ENCODE measurements at places on chromosomes 11 and 22. TPM values are rescaled to one million over a fixed set of nuclear protein-coding genes. Genes with fewer than 3 reads are reported as not detected.

- DNase-seq = no peak
Measured at GRCh38 chr11:75968021-75968625, 153.1 kb downstream of the UVRAG start.

DNA sequence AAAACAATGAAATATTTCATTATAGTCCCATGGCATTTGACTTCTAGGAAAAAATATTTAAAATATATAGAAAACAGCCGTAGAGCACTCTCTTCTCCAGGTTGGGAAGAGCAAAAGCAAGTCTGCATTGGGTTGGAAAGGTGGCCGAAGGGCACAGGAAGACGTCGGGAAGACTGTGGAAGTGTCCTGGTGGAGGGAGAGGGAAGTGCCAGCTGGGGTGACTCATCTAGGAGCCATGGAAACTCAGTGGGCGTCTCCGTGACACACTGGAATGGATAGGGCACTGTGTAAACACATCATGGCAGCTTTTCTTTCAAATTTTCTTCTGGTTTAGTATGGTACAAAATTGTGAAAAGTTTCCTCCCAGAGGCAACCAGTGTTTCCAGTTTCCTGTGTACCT is 12.7 kb downstream of the GTPBP1 start:
- no peak for DNase-seq

The POU2AF3 gene
- polyA plus RNA-seq = not detected

- DNase-seq = no peak
Measured at GRCh38 chr11:121199516-121199915, 93.1 kb upstream of the SC5D start.

The MPPED2 gene
- polyA plus RNA-seq = not detected

DNA sequence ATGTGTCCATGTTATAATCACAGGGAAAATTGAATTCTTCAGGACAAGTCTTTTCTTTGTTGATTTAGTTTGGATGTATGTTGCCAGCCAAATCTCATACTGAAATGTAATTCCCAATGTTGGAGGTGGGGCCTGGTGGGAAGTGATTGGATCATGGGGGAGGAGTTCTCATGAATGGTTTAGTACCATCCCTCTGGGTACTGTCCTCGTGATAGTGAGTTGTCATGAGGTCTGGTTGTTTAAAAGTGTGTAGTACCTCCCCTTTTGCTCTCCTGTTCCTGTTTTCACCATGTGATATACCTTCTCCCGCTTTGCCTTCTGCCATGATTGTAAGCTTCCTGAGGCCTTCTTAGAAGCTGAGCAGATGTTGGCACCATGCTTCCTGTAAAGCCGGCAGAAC is 100.3 kb downstream of the CCDC81 start:
- no peak for DNase-seq

The GALR3 gene
- not detected for polyA plus RNA-seq

- DNase-seq = no peak
Measured at GRCh38 chr11:90803831-90804230, 581.0 kb upstream of the CHORDC1 start.

The ME3 gene
- polyA plus RNA-seq = 15.8 TPM

- DNase-seq = no peak
Measured at GRCh38 chr22:46052801-46053562, 76.0 kb upstream of the WNT7B start.

DNA sequence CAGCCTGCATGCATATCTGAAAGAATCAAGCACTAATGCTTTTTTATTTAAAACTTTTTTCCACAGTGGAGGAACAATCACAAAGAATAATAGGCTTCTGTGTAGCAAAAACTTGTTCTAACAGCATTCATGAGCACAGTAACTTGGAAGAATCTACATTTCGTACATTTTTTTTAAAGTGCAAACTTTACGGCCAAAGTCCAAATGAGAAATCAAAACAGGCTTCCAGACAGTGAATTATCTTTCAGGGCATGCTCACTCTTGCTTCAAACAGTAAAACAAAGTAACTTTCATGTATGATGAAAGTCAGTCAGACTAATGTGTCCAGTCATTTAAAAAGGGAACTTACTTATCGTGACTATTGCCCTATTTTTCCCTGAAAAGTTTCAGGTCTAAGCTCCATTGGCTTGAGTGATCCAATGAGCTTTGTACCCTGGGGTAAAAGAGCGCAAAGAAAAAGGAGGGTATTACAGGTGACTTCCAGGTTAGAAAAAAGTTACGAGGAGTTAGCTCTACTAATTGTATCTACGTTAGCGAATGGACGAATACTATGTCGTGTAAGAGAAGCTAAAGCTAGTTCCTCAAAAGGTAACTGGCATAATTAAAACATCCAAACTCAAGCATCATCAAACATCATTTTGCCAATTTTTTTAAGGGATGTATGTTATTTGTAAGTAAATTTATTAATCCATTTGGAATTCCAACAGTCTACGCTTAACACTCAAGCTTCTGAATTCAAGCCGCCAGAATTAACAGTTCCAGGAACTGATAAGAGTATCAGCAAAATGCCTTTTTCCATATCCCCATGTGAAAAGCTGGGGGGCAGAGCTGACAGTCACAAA is 1.7 kb downstream of the PICALM start:
- no peak for DNase-seq

- DNase-seq = no peak
Measured at GRCh38 chr11:73467505-73467904, 91.3 kb downstream of the RELT start.

The SLC29A2 gene
- polyA plus RNA-seq = 0.48 TPM

The SYT12 gene
- 0.13 TPM for polyA plus RNA-seq

GRCh38 chr11:125807909-125808308 is 20.0 kb downstream of the PATE3 start:
- DNase-seq = no peak

The UCP3 gene
- 0.77 TPM for polyA plus RNA-seq

- no peak for DNase-seq
Measured at GRCh38 chr11:47918882-47919495, 61.4 kb upstream of the PTPRJ start.

The SLC15A3 gene
- 14.1 TPM for polyA plus RNA-seq

- DNase-seq = no peak
Measured at GRCh38 chr11:36131721-36132397, 157.4 kb downstream of the COMMD9 start.

GRCh38 chr11:5674391-5674790 is 10.5 kb downstream of the TRIM5 start:
- DNase-seq = no peak

The SLC22A6 gene
- not detected for polyA plus RNA-seq

GRCh38 chr11:1625541-1625940 is 3.6 kb upstream of the KRTAP5-4 start:
- DNase-seq = no peak

The BIRC3 gene
- polyA plus RNA-seq = 0.48 TPM

GRCh38 chr11:67033661-67034166 is 10.8 kb downstream of the SYT12 start:
- DNase-seq = peak; percentile 96

The IL10RA gene
- polyA plus RNA-seq = not detected

GRCh38 chr11:72237112-72237931 is 6.7 kb downstream of the PHOX2A start:
- DNase-seq = no peak

The MAPK1 gene
- polyA plus RNA-seq = 119 TPM

DNA sequence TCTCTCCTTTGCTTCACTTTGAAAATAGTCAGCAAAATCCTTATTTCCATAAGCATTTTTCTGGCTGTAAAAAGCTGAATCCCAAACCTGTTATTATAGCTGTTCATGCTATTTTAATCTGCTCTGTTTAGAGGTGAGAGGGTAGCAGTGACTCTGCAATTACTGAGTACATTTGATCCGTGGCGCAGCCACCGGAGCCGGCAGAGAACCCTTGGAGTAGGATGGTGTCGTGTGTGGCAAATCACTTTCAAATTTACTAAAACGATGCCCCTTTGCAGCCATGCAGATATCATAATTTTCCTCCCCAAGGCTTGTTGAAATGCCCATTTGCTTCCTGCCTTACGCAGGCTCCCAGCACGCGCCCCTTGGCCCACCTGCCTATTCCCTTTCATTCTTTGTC is 69.6 kb downstream of the ZBTB16 start:
- DNase-seq = no peak

The OR2AG2 gene
- 0.28 TPM for polyA plus RNA-seq

- no peak for DNase-seq
Measured at GRCh38 chr11:110242188-110242587, 54.2 kb downstream of the RDX start.

DNA sequence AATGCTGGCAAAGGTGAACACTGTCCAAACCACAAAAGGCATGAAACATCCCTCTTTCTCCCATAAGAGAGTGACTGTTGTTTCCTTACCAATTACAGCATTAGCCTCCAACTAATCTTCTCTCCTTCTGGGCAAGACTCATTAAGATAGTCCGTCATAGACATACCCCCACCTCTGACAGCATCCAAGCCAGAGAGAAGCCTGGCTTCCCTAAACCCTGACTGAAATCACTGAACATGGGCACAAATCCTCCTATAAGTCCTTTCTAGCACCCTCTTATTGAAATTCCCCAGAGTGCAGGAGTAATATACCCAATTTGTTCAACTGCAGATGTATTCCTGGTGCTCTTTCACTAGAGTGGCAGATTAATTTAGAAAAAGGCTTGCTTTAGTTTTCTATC is 1.7 kb upstream of the RNASEH2C start:
- no peak for DNase-seq

DNA sequence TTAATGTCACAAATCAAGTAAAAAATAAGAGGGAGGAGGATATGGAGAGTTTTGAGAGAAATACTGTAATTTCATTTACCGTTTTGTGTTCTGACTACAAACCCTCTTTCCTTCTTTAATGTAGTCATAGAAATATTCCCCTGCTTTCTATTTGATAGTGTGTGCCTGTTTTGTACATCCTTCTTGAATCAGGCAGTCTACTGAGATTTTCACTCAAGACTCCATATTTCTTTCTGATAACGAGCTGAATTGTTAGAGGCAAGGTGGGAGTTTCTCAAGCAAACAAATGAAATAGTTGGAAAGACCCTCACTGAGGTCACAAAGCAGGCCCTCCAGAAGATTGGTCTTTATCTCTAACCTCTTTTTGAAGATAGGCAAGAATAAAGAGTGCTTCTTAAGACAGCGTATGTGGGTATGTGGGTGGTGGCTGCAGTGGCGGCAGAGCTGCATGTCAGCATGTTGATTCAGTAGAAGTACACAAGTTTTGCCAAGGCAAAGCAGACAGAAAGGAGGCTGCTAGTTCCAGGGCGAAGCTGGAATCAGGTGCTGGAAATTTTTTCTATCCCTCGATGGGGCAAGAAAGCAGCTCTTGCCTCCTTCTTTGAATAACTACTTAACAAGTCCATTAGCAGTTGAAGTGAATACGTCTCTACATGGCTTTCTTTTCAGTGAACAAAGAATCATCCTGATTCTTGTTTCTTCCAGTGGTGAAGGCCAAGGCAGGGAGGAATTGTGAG is 164.2 kb downstream of the FAM76B start:
- DNase-seq = no peak

GRCh38 chr11:122746050-122746478 is 90.5 kb downstream of the UBASH3B start:
- no peak for DNase-seq

DNA sequence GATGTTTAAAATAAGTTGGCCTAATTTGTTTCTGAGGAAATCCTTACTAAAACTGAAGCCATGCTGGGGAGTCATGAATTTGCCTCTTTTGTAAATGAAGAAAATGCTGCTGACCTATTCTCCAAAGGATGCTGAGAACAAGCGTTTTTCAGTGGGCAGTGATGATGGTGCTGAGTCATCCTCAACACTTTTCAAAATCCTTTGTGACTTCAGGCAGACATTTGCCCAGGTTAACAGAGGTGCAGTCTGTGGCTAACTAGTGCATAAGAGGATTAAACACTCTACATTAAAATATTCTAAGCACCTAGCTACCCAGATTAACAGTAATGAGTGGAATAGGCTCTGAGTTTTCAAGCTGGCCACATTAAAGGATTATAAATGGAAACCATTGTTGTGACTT is 509.0 kb downstream of the DLG2 start:
- DNase-seq = no peak

DNA sequence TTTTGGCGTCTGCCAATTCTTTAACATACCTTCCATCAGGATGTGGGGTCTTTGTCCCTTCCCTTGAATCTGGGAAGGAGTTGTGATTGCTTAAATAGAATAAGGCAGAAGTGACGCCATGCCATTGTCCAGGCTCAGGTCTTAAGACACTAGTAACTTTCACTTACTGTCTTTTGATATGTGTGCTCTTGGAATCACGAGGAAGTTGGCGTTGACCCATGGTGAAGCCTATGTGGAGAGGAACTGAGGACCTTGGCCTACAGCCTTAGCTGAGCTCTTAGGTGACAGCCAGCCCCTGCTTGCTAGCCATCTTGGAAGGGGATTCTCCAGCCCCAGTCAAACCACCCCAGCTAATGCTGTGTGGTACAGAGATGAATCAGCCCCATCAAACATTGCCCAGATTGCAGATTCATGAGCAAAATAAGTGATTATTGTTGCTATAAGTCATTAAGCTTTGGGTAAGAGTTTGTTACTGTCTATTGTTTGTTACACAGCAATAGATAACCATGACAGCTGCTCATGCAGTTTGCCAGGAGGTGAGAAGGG is 17.6 kb upstream of the CLPB start:
- DNase-seq = no peak

DNA sequence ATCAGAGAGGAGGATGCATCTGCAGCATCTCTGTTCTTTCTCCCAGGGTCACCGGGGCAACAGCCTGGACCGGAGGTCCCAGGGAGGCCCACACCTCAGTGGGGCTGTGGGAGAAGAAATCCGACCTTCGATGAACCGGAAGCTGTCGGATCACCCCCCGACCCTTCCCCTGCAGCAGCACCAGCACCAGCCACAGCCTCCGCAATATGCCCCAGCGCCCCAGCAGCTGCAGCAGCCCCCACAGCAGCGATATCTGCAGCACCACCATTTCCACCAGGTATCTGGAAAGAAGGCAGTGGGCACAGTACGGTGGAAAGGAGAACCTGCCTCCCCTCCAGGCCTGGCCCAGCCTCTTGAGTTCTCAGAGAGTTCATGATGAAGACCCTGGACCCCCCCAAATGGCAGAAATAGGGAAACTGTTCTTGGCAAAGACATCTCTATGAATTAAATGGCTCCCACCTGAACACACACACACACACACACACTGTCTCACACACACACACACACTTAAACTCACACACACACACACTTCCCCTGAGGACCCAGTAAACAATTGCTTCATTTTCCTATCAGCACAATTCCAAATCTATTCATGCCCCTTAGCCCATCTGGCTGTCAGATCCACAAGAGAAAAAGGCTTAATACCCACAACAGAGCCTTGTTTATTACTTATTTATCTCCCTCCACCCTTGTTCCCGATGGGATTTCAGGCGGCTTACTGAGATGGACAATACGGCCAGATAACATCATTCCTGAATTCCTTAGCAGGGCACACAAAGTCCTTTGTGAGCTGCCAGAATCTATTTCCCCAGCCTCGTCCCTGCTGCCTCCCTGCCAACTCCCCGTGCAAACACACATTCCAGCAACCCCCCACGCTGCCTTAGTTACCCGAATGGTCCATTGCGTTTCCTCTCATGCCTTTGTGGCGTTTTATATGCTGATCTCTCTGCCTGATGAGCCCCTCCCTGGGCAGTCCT is 8.1 kb downstream of the TMA7B start:
- DNase-seq = no peak

GRCh38 chr11:31102875-31103274 is 266.7 kb downstream of the DCDC1 start:
- DNase-seq = no peak

The PHRF1 gene
- 6.8 TPM for polyA plus RNA-seq

GRCh38 chr22:49967706-49968208 is 7.2 kb downstream of the PIM3 start:
- no peak for DNase-seq

- DNase-seq = no peak
Measured at GRCh38 chr11:77101043-77101537, 1.6 kb upstream of the OMP start.

The FGF4 gene
- not detected for polyA plus RNA-seq

GRCh38 chr11:108453207-108453835 is 14.0 kb downstream of the C11orf65 start:
- no peak for DNase-seq

Measured in BJ (cell line).